ENCODE measurements at places on chromosomes 1 and 21. TPM values are rescaled to one million over a fixed set of nuclear protein-coding genes. Genes with fewer than 3 reads are reported as not detected.

The SMPDL3B gene
- total RNA-seq, result 1.5 TPM

The COL8A2 gene
- total RNA-seq, result 1.2 TPM

The LRRC52 gene
- total RNA-seq, result not detected

The AMY2A gene
- 0.28 TPM for total RNA-seq

The CDC20 gene
- 215 TPM for total RNA-seq

The HCN3 gene
- total RNA-seq, result 7.8 TPM

The ANKRD35 gene
- total RNA-seq, result not detected

All from Panc1 (cell line).